ENCODE measurements at places on chromosomes 5 and 9.

- DNase-seq: peak; percentile 22
Measured at GRCh38 chr9:107422189-107423185, 67.1 kb downstream of the KLF4 start.

DNA sequence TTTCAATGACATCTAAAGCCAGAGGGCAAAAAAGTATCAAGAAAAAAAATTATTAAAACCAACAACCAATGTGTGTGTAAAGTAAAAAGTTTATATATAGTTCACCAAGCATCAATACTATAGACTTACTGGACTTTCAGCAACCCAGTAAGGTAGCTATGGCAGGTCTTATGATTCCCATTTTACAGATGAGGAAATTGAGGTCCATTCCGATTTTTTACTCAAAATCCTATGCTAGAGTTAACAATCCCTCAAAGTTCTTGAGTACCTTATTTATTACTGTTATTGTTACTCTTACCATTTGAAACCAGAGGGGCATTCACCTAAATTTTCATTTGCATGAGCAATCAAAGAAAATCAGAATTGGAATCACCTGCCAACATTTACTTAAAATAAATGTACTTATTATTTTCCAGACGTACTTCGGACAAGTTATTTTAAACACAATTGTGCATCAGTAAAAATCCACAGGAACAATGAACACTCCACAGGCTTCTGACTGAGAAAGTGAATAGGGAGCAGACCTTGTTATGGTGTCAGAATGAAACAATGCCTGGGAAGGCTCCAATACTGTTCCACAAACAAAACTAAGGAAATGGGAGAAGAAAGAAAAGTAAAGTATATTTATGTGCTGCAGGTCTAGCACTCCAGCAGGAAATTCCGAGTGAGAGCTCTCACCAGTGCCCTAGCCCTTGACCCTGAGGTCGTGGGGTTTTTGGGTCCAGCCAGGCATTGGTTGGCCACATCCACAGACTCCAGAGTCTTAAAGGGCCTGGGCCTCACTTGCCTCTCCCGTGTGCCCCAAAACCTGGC lies 229.9 kb downstream of the PIK3R1 start:
- no peak for DNase-seq

GRCh38 chr9:104091708-104092107 lies 2.4 kb upstream of the SMC2 start:
- DNase-seq: no peak

- no peak for DNase-seq
Measured at GRCh38 chr9:70012569-70012968, 31.1 kb upstream of the MAMDC2 start.

- no peak for DNase-seq
Measured at GRCh38 chr5:80689627-80690026, 34.8 kb upstream of the DHFR start.

DNA sequence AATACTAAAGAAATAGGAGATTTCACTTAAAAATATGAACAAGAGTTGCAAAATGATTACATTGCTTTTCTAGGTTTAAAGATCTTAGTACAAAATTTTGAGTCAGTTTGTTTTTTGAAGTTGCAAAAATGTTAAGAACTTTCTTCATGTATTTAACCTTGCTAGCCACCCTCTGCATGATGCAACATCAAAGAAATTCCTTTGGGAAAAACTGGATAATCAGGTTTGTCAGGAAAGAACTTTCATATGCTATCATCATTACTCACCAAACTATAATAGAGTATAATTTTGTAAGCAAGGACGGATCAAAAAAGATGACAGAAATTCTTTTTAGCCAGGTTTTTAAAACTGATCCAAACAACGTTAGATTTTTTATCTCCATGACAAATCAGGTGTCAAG lies 116.9 kb upstream of the MRPS30 start:
- no peak for DNase-seq

- DNase-seq: no peak
Measured at GRCh38 chr5:27015758-27016157, 22.6 kb downstream of the CDH9 start.

DNA sequence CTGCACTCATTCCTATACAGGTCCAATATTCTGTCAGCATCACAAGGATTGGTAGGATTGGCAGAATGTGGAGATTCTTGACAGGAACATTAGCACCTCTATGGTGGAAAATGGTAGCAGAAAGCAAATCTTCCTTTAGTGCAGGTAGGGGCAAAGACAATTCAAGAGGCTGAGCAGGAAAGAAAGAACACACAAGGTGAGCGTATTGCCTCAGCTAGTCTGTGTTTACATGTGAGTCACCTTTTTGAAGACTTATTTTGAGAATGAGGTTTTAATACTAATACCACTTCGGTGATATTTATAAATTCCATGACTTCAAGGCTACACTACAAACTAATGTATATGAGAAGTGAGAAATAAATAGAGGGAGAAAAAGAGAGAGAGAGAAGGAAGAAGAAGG lies 717.0 kb downstream of the BRINP1 start:
- no peak for DNase-seq

DNA sequence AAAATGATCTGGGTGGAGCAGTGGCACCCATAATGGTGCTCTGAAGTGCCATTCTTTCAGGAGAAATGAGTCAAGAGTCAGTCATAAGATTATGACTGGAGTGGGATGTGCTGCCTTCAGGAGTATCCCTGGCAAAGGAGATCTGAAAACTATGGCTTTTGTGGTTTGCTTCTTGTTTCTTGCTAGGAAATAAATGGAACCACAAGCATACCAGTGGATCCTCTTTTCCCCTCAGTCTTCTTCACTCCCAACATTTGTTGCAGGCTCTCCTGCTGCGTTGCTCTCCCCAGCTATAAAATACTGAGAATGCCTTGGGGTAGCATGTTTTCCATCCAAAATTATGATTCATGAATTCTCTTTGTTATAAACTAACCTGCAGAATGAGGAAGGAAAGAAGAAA lies 199.1 kb downstream of the NNT start:
- no peak for DNase-seq

- DNase-seq: no peak
Measured at GRCh38 chr9:99505936-99506335, 283.9 kb downstream of the SEC61B start.

GRCh38 chr5:108451269-108451668 lies 69.4 kb upstream of the FBXL17 start:
- DNase-seq: no peak

DNA sequence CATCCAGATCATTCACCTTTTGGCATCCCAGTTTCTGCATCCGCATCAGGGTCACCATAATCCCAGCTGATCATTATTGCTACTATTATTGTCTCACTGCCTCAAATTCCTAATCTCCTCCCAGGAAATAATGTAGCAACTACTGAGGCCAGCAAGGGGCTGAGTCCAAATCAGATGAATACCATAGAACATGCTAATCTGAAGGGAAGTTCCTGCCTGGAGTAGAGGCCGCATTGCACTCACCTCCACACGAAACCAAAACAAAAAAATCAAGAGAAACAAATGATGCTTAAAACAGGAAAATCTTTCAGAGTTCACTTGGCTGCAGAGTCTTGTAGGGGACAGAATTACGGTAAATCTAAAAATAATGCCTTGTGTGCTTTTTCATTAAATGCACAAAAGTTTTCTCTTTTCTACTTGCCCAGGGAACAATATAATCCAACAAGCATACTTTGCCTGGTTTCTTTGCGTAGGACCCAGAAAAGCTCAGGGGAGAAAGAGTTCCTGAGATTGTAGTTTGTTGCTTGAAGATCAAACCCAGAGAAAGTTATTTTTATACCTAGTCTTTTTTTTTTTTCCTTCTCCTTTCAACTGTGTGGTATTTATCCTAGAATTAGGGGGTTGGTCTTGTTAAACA lies 87.7 kb upstream of the KLF4 start:
- DNase-seq: no peak

DNA sequence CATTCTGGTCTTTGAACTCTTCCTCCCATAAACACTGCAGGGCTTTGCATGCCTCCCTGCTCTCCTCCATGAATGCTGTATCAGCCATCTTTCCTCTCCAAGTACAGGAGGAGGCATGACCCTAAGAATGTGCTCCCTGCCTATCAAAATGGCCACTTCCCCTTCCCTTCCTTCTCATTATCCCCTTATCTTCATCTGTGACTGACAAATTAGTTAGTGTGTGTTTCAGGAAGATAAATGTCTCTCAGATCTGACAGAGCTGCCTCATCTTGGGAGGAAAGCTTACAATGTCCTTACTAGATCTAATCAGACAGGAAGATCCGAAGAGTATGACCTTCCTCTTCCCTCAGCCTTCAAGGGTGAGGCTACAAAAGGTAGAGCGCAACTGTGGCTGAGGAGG lies 46.2 kb downstream of the TLR4 start:
- DNase-seq: no peak

DNA sequence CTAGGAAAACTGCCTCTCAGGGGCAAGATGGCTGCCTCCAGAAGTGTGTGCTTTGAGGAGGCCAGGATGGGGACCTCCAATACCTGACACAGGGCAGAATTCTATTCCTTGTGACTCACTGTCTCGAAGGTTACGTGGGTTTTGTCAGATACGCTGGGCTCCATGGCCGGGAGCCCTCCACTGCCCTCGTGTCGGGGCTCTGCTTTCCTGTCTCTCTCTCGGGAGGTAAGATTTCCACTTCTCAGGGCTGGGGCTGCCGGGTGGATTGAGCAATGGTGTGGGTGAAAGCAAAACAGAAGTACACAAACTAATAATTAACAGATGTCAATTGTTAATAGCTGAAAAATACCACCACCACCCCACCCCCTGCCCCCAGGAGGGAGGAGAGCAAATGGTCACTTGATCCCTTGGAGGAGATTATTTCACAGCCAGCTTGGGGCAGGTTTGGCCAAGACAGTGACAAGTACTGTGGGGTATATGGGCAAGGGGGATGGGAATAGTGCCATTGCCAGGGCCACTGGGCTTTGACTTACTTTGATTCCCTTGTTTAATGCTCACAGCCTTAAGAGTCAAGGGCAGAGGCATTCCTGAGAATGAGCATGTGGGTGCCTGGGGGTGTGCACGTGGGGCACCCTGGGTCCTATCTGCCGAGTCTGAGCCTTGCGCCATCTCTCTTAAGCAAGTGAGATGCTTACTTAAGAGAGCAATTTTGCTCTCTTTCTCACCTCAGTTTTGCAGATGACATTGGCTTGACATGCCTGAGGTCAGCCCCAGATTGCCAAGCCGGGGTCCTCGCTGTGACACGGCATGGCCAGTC lies 28.8 kb upstream of the DAB2IP start:
- DNase-seq: no peak

DNA sequence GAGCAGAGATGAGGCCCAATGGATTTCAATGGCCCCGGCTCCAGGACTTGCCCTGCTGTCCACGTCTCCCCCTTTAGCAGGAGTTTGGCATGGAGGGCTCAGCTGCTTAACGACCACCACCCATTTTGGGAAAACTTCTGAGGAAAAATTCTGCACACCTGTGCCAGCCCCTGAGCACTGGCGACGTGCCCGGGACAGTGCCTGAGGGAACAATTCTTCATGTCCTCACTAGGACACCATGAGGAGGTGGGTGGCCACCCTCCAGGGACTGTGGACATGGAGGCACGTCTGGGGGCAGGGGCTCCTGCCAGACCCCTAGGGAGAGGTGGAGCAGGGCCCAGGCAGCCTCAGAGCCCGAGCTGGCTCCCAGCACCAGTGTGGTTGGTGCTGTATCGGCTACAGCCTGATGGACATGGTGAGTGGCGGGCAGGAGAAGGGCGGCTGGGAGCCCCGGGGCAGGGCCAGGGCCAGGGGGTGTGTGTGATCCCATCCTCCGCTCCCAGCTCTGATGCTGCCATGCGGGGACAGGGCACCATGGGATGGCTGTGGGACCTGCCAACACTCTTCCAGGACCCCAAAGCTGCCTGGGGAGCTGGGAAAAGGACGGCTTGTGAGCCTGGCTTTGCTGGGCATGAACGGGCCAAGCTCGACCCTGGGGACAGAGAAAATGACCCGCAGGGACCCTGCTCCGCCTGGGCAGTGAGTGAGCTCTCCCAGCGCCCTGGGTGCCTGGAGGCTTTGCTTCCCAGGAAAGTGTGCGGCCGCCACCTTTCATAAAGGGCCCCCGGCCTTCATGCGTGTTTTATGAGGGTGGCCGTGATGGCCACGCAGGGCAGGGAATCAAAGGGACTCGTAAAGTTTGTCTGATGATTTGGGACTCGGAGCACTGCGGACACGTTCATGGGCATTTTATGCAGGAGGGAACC lies 3.6 kb upstream of the QSOX2 start:
- DNase-seq: no peak

- DNase-seq: peak; percentile 76
Measured at GRCh38 chr5:78985116-78985724, at the start of gene ARSB. Gene ARSB, minus strand, starts transcription at chr5:78985310. Its CDS starts 62 bp downstream, at chr5:78985248.

GRCh38 chr5:179288101-179288808 lies 57.0 kb downstream of the ADAMTS2 start:
- DNase-seq: no peak

DNA sequence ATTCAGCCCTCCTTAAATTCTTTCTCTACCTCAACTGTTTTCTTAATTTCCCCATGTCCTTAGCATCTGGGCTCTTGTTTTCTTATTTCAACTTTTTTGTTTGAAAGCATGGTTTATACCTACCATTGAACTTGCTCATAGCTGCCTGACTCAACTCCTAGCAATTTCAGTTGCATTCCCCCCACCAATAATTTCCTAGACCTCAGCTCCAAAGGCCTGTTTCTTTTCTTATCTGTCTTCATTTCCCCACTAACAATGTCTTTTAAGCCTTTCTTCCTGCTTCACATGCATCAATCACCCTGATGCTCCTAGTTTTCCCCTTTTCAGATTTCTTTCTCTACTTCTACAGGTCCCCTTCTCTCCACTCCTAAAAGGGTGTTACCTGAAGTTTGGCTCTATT lies 129.7 kb upstream of the PDE4D start:
- DNase-seq: no peak

- DNase-seq: no peak
Measured at GRCh38 chr9:122143876-122144405, 15.6 kb downstream of the NDUFA8 start.

Data from stimulated activated naive CD8-positive, alpha-beta T cell treated with anti-CD3 and anti-CD28 coated beads, Interleukin-15, amount 100 ng/mL, for 72 hours (primary cell).